Right renal cortex interstitium (tissue), 3 donors: ENCODE measurements at places on chromosomes 1 and 21.

GRCh38 chr1:59520194-59520593, 223.3 kb downstream of the FGGY start:
- DNase-seq, result no peak

GRCh38 chr1:92970990-92971689, 9.9 kb upstream of the DIPK1A start:
- DNase-seq, result no peak

DNA sequence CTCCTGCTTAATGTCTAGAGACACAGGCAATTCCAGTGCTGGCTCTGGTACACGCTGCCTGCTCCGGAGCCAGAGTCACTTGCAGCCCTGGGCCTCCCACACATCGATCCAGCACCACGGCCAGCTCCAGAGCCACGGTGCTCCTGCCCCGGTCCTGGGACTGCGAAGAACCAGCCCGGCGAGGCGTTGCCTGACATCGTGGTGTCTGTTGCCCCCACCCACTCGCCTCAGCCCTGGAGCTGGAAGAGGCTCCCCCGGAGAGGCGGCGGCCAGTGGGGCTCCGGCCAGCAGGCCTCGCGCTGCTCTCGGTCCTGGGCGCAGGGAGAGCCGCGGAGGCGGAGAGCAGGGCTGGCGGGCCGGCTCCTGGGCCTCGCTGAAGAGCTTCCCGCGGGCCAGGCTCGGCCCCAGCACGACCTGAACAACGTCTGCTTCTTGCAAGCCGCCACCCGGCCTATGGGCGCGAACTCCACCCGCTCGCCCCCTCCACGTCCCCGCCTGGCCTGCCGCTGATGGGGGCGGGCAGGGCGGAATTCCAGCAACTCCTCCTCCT, 364.8 kb downstream of the CEP170 start:
- DNase-seq, result no peak

DNA sequence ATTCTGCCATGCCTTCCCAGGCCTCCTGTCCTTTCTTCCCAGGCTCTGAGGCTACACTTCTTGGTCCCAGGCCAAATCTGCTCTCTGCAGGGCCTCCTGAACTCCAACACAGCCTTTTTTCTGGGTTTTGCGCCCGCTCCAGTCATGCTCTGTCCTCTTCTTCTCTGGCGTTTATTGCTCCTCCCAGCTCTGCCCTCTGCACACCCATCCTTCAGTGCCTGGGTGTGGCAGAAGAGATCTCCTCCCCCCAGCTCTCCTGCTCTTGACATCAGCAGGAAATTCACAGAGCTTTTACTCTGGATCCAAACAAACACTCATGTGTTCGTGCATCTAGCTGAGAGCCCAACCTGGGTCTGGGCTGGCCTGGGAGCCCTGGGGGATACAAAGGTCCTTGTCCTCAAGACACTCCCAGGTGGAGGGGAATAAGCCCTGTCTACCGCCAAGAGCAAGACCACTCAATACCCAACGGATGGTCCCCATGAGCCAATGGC, 22.9 kb upstream of the EPS8L3 start:
- no peak for DNase-seq

- DNase-seq, result no peak
These were observed 183.0 kb downstream of the SDCCAG8 start for GRCh38 chr1:243438815-243439214.

DNA sequence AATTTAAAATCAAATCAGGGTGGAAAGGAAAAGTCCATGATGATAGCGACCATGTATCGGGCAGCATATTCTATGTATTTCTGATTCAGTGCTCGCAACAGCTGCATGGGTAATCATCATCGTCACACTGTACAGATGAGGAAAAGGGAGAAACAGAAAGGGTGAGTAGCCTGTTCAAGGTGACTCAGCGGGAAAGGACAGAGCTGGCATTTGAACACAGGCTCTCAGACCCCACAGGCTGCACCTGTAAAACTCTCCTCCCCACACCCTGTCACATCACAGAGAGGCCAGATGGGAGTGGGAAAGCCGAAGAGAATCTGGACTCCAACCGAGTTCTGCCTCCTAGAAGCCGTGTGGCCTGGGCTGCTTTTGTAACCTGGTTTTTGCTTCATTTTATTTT, 14.0 kb downstream of the RUNX1 start:
- DNase-seq, result no peak

DNA sequence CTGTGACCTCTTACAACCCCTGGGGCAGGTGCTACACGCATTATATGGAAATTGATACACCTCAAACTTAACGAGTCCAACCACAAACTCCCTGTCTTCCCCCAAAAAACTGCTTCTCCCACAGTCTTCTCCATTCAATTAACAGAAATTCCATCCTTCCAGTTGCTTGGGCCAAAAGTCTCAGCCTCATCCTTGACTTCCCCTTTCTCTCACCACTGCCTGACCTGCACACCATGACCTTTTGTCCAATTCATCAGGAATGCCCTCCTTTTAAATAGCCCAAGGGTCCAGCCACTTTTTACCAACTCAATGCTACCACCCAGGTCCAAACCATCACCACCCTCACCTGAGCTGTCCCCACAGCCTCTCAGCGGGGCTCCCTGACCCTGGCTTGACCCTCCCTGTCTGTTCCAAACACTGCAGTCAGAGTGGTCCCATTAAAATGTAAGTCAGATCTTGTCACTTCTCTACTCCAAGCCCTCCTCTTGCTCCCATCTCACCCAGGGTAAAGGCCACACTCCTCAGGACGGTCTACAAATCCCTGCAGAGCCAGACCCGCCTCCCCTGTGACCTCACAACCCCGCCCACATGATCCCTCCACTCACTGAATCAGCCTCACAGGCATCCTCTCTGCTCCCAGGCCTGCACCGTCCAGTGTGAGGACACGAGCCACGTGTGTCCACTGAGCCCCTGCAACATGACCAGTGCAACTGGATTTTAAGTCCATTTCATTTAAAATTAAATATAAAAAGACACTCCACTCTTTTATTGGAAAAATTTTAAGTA, 18.5 kb downstream of the KCNN3 start:
- DNase-seq, result no peak

DNA sequence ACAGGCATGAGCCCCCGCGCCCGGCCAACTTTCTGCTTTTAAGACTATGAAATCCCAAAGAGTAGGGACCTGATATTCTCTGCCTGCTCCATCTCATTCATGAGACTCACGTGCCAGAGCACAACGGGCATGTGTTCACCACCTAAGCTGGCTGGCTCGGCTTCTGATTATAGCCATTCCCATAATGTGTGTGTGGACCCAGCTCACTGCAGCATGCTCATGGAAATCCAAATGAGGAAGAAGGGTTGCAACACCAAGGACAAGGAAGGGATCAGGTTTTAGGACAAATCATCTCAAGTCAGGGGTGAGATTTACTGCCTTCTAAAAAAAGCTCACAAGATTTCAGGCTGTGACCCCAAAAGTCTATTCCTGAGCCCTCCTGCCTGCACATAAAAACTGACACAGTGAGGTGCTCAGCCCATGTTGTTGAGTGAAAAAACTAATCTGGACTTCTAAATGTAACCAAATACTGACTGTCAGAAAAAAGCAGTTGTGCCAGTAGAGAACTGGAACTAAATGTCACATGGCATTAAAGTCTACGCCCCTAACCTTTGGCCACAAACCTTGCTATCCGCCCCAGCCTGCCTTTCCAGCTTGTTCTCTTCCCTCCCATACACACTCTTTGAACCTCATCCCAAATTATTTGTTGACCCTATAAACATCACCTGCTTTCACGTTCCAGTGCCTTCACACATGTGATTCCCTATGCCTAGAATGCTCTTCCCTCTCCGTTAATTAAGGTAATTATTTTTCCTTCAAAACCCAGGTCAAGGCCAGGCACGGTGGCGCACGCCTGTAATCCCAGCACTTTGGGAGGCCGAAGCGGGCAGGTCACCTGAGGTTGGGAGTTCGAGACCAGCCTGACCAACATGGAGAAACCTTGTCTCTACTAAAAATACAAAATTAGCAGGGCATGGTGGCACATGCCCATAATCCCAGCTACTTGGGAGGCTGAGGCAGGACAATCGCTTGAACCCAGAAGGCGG, 9.1 kb upstream of the COA7 start:
- no peak for DNase-seq

DNA sequence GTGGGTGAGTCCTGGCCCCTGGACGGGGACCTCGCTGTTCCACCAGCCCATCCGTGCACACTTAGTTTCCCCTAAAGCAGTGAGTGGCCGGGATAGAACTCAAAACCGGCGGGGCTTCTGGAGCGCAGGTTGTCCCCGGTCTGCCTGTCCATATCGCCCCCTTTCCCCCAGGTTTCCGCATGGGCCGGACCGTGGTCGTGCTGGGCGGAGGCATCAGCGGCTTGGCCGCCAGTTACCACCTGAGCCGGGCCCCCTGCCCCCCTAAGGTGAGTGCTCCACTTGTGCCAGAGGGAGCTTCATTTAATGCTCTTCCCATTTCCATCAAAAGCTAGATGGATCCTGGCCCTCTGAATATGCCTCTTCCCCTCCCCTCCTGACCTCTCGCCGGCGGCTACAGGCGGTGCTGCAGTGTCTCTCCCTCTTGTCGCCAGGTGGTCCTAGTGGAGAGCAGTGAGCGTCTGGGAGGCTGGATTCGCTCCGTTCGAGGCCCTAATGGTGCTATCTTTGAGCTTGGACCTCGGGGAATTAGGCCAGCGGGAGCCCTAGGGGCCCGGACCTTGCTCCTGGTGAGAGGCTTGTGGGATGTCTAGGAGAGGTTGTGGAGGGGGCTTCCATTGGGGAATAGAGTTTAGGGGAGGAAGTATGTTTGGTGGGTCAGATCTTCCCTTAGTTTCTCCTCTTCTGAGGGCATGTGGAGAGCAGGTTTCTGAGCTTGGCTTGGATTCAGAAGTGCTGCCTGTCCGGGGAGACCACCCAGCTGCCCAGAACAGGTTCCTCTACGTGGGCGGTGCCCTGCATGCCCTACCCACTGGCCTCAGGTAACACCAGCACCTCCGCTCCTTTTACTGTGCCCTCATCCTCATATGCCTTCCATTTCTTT, 683 bp downstream of the PPOX start:
- no peak for DNase-seq
